ENCODE measurements at places on chromosomes 11 and 22.

- H3K27ac ChIP-seq: no peak overlapping the region
- H3K36me3 ChIP-seq: no peaks in the 10 kb centered on the region
- no peak overlapping the region for H3K4me3 ChIP-seq
- H3K27me3 ChIP-seq: peaks cover 36% of the 10 kb centered on the region
- peak; percentile 46 for DNase-seq
- H3K4me1 ChIP-seq: peaks cover 7% of the 10 kb centered on the region
Measured at GRCh38 chr22:27632451-27633295, 168.9 kb downstream of the MN1 start.

DNA sequence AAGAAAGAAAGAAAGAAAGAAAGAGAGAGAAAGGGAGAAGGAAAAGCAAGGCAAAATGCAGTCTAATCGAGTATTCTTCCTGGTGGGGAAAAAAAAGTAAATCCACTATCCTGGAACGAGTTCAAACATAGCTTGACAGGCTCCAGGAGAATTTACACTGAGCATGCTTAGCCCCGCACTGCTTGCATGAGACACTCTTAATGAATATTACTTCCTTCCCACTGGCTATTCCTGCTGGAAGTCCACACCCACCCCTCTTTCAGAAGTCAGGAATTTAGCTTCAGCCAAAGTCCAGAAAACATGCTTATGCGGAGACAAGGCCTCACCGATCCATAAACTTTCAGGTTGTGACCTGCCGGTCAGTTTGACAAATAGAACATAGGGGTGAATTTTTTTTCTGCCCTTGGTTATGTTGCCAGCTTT lies 251.8 kb upstream of the BLID start:
- peak; percentile 17 for DNase-seq
- no peak overlapping the region for H3K27ac ChIP-seq
- peaks cover 6% of the 10 kb centered on the region for H3K27me3 ChIP-seq
- peak overlapping the region; percentile 76 for H3K4me3 ChIP-seq
- H3K4me1 ChIP-seq: no peaks in the 10 kb centered on the region

DNA sequence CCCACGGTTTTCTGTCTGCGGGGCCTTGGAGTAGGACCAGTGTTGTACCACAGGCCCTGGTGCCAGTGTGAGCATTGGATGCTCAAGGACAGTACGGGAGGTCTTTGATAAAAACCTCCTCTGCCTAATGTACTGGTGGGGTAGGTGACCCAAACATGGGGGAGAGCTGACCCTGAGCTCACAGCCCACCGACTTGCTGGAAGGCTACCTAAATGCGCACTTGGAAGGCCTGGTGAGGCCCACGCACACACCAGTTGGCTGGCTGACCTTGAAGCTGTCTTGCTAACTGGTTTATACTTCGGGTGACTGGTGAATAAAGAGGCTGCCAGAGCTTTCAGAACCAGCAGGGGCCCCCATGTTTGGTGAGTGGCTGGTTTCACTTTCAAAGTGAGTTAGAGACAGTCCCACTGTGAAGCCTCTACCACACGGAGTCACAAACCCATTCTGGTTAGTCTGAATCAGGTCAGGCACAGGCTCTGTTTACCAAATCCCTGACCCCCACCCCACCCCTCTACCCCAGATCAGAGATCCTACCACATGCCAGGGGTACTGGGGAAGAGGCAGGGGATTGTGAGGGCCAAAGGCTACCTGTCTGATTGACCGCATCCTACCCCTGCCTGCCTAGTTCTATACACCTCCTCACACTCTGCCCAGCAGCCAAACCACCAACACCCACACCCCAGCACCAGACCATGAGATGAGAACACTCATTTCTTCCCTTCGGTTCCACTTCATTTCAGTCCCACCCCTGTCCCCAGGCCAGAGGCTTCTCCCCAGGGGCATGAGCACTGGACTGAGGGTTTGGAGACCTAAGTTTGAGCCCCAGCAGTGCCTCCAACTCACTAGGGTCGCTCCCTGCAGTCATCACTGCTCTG lies 12.7 kb upstream of the IL2RB start:
- no peak overlapping the region for H3K27ac ChIP-seq
- H3K4me1 ChIP-seq: peaks cover 10% of the 10 kb centered on the region
- peaks cover 37% of the 10 kb centered on the region for H3K27me3 ChIP-seq
- no peak overlapping the region for H3K4me3 ChIP-seq
- H3K36me3 ChIP-seq: no peaks in the 10 kb centered on the region
- peak; percentile 29 for DNase-seq

GRCh38 chr22:26845021-26845743 lies 187.8 kb downstream of the MIAT start:
- peak; percentile 13 for DNase-seq
- no peak overlapping the region for H3K4me3 ChIP-seq
- peak overlapping the region; percentile 21 for H3K27ac ChIP-seq

GRCh38 chr11:3129181-3129590 lies 35.9 kb downstream of the OSBPL5 start:
- H3K27me3 ChIP-seq: no peaks in the 10 kb centered on the region
- H3K36me3 ChIP-seq: peaks cover 32% of the 10 kb centered on the region
- no peak overlapping the region for H3K4me3 ChIP-seq
- no peak for DNase-seq

DNA sequence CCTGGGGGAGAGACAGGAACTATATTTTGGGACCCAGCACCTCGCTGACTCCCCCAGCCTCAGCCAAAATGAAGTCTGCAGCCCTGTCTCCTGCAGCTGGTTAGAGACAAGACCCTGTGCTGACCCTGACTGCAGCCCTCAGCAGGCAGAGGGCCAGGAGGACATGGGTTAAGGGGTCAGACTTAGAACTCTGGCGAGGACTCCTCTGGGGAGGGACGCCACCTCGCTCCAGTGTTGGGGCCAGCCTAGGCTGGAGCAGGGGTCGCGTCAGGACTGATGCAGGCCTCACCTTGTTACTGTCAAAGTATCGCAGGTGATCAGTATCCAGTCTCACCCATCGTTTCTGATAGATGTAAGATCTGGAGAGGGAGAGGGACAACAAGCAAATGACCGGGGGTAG lies 36.9 kb upstream of the PDE2A start:
- peaks cover 25% of the 10 kb centered on the region for H3K4me1 ChIP-seq
- no peak overlapping the region for H3K4me3 ChIP-seq
- no peaks in the 10 kb centered on the region for H3K27me3 ChIP-seq
- no peak for DNase-seq
- peaks cover 58% of the 10 kb centered on the region for H3K36me3 ChIP-seq
- no peak overlapping the region for H3K27ac ChIP-seq

DNA sequence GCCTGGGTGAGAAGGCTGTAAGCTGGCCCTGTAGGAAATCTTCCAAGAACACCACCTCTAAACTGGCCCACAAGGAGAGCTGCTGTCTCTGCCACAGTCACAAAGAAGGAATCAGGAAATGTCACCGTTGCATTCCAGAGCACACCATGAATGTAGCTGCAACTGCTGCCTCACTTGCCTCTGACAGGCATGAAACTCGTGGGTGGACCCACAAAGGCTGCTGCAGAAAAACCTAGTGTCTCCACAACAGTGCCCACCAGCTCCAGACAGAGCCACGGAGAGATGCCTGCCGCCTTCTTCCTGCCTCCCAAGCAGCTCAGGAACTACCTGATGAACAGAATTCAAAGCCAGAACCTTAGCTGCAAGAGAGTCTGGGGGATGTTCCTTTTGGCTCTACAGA lies 10.5 kb downstream of the DNAJB13 start:
- H3K4me3 ChIP-seq: no peak overlapping the region
- H3K4me1 ChIP-seq: peaks cover 18% of the 10 kb centered on the region
- H3K36me3 ChIP-seq: no peaks in the 10 kb centered on the region
- peak; percentile 36 for DNase-seq
- no peak overlapping the region for H3K27ac ChIP-seq

- no peak overlapping the region for H3K4me3 ChIP-seq
- no peaks in the 10 kb centered on the region for H3K36me3 ChIP-seq
- DNase-seq: no peak
- peaks cover 37% of the 10 kb centered on the region for H3K27me3 ChIP-seq
- no peak overlapping the region for H3K27ac ChIP-seq
- peaks cover 3% of the 10 kb centered on the region for H3K4me1 ChIP-seq
Measured at GRCh38 chr11:76732643-76733042, 50.5 kb upstream of the TSKU start.

- no peak for DNase-seq
- no peak overlapping the region for H3K4me3 ChIP-seq
- no peaks in the 10 kb centered on the region for H3K36me3 ChIP-seq
- no peak overlapping the region for H3K27ac ChIP-seq
- no peaks in the 10 kb centered on the region for H3K4me1 ChIP-seq
Measured at GRCh38 chr11:119504371-119504770, 81.4 kb upstream of the THY1 start.

DNA sequence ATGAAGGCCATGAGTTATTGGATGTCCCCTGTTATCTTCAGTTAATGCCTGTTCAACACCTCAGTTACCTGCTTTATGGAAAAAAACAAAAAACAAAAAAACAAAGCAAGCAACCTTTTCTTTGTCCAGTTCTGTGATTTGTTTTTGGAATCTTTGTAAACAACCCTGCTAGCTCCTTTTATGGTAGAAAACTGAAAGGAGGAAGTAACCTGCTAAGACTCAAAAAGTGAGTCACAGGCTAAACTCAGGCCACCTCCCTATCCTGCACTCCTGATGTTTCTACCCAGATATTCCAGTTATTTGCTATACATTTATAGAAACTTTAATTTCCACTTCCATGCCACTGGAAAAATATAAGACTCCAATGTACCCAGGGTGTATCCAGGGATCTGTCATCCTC lies 20.6 kb upstream of the TLCD5 start:
- H3K36me3 ChIP-seq: no peaks in the 10 kb centered on the region
- H3K4me3 ChIP-seq: no peak overlapping the region
- DNase-seq: no peak
- H3K27me3 ChIP-seq: peaks cover 10% of the 10 kb centered on the region
- H3K27ac ChIP-seq: no peak overlapping the region
- peaks cover 3% of the 10 kb centered on the region for H3K4me1 ChIP-seq

- no peak overlapping the region for H3K27ac ChIP-seq
- DNase-seq: no peak
- no peaks in the 10 kb centered on the region for H3K27me3 ChIP-seq
Measured at GRCh38 chr11:59818572-59818971, 8.0 kb upstream of the MRPL16 start.

DNA sequence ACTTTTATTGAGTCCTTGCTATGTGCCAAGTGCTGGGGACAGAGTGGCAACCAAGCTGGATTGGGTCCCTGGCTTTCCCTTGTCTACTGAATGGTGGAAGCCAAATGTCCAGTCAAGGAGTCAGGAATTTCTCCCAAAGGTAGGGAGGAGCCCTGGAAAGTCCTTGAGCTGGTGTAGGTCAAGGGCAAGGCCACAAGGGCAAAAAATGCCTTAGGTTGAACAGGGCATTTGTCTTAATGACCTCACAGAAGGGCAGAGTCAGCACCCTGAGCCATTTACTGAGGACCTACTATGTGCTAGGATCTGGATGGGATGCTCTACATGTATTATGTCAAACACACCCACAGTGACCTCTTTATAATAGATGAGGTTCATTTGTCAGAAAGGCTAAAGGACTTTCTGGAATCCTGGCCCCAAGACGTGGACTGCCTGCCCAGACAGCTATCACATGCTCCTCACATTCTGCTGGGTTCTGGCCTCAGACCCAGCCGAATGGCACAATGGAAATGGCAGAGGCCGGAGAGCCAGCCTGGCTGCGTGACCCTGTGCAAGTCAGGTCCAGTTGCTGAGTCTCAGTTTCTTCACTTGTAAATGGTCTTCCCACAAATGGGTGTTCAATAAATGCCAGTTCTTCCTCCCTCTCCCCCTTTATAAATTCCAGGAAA lies 17.7 kb downstream of the MOGAT2 start:
- no peaks in the 10 kb centered on the region for H3K36me3 ChIP-seq
- no peak for DNase-seq
- no peak overlapping the region for H3K27ac ChIP-seq

- H3K27ac ChIP-seq: no peak overlapping the region
- DNase-seq: no peak
- no peak overlapping the region for H3K4me3 ChIP-seq
- no peaks in the 10 kb centered on the region for H3K4me1 ChIP-seq
- H3K27me3 ChIP-seq: no peaks in the 10 kb centered on the region
- H3K36me3 ChIP-seq: no peaks in the 10 kb centered on the region
Measured at GRCh38 chr11:133892584-133893380, 47.5 kb upstream of the SPATA19 start.

DNA sequence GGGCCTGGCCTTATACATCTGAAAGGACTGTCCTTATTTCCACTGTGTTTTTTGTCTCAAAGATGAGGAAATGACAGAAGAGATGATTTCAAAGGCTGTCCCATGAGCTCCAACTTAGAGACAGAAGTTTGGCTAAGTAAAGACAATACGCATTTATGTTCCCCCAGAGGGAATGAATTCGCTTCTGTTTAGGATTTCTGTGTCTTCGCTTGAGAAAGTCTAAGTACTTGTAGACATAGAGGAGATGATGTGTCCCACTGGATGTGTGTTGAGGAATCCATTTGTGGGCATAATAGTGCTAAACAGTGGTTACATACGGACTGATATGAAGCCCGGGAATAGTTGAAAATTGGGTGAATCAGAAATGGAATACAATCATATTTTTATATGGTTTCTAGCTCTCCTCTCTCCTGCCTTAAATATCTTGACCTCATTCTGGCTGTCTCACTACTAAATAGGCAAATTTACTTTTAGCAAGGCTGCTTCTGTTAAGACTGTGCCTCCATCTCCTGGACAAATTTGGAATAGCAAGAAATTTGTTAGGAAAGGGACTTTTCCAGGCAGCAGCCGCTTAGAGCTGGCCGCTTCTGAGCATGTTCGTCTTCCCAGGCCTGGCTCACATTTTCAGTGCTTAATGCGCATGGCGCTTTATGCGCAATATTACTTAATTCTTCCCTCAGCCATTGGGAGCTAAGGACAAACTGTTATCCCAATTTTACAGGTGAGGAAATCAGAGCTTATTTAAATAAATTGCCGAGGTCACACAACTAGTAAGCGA lies 1.9 kb upstream of the PEX26 start:
- peaks cover 4% of the 10 kb centered on the region for H3K27me3 ChIP-seq
- H3K4me1 ChIP-seq: peaks cover 8% of the 10 kb centered on the region
- peak overlapping the region; percentile 92 for H3K4me3 ChIP-seq

- H3K36me3 ChIP-seq: no peaks in the 10 kb centered on the region
- no peak overlapping the region for H3K27ac ChIP-seq
- peaks cover 3% of the 10 kb centered on the region for H3K4me1 ChIP-seq
- H3K27me3 ChIP-seq: no peaks in the 10 kb centered on the region
- no peak overlapping the region for H3K4me3 ChIP-seq
- no peak for DNase-seq
Measured at GRCh38 chr11:32581556-32581955, 2.1 kb upstream of the EIF3M start.

- peaks cover 24% of the 10 kb centered on the region for H3K36me3 ChIP-seq
- H3K4me1 ChIP-seq: peaks cover 10% of the 10 kb centered on the region
- no peak for DNase-seq
- H3K4me3 ChIP-seq: no peak overlapping the region
- no peaks in the 10 kb centered on the region for H3K27me3 ChIP-seq
- H3K27ac ChIP-seq: no peak overlapping the region
Measured at GRCh38 chr11:74015919-74016684, 7.2 kb upstream of the UCP3 start.
